ENCODE measurements at places on chromosomes 3 and 15.

- DNase-seq, result no peak
Observed at GRCh38 chr3:141426404-141427034, 58.2 kb downstream of the ZBTB38 start.

DNA sequence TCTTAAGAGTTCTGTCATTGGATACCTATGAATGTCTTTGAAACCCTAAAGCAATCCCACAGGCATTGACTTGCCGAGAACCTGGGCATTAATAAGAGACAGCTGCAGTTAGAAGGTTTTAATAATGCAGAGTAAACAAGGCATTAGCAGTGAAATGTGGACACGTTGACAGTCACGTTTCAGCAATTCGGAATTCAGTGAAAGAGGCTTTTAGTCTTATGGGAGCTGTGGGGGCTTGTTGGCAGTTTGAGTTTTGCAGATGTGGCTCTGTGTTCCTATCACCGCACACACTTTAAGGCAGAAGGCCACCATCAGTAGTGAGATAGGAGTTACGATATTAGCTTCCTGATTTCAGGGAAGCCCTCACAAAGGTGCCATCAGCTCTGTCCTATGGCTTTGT, 145.2 kb upstream of the NUDT16 start:
- peak; percentile 36 for DNase-seq

- no peak for DNase-seq
Observed at GRCh38 chr3:114666623-114667022, 372.8 kb downstream of the TIGIT start.

GRCh38 chr3:38966811-38967692, 84.7 kb downstream of the SCN11A start:
- no peak for DNase-seq

DNA sequence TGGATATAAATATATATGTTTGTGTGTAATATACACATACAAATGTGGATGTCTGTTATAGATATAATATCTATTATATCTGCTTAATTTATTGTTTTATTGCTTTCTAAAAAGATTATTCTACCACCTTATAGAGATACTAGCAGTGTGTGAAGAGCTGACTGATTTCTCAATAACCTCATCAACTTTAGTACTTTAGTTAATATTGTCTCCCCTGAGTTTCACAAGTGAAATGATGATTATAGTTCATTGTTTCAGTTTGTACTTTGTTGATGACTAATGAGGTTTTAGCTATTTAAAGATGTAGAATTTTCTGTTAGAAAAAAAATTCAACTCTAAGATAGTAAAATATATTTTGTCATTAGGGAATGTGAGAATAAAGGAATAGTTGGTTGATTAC, 11.4 kb downstream of the RSRC1 start:
- no peak for DNase-seq

GRCh38 chr3:145357453-145357852, 803.5 kb downstream of the PLOD2 start:
- DNase-seq, result no peak

- DNase-seq, result no peak
Observed at GRCh38 chr3:191428177-191428576, 32.8 kb upstream of the PYDC2 start.

DNA sequence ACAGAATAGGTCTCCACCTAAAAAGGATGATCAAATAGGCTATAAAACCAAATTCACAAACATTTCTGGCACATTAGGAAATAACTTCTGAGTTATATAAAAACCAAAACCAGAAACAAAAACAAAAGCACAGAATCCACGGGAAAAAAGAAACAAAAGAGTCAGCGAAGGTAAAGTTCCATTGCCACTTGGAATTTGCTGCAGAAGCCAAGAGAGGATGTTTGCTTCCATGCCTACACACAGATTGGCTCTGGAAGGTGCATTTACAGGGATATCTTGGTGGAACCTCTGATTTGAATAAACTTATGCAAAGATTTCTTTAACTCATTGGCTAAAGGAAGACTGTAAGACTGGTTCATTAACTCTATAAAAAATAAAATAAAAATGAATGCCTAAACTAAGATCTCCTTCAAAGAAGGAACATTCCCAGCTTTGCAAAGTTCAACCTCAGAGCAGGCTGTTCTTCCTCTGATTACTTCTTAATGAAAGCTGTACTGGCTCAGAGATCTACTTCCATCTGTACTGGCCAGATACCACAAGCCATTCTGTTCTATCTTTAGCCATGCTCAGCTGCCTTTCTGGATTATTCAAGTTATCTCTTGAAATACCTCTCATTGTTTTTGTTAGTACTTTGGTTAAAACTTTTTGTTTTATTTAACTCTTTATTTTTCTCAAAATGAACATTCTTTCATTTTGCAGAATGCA, 537.5 kb upstream of the CCDC54 start:
- no peak for DNase-seq

GRCh38 chr15:31222773-31223341, 103.8 kb upstream of the KLF13 start:
- peak; percentile 12 for DNase-seq

DNA sequence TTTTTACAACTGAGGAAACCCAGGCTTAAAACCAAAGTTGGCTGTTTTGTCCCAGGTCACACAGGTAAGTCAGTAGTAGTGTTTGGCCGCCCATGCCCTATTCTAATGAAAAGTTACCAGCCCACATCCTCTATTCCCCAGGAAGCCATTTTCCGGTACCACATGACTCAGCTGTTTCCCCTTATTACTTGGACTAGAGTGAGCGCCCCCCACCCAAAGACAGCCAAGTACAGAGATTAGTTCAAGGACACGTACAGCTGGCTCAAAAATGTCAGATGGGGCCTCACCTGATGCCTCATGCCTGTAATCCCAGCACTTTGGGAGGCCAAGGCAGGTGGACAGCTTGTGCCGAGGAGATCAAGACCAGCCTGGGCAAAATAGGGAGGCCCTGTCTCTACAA, 8.5 kb upstream of the KLHL6 start:
- DNase-seq, result no peak

DNA sequence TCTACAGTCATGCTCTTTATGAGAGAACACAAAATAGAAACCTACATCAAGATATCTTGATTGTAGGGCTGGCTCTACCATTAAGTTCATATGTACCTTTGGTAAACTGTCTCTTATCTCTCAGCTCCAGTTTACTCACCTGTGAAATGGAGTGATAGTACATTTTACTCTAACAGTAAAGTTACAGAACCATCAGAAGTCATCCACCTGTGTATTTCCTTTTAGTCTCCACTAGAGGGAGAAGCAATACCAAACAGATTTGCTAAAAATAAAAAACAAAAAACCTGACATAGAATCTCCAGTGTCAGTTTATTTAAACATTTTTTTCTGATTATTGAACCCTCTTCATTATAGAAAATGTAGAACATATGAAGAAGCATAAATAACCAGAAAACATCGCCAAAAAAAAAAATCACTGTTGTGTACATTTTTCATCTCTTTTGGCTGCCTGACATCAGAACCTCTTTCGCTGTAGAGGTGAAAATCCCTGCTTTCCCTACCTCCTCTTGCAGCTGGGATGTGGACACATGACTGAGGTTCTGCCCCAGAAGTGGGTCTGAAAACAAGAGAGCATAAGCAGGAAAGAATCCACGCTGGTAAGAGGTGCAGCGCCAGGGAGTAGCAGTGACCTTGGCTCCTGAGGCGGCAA, 48.7 kb upstream of the WDR72 start:
- DNase-seq, result peak; percentile 12

- no peak for DNase-seq
Observed at GRCh38 chr3:101262393-101263240, 57.8 kb downstream of the IMPG2 start.

- no peak for DNase-seq
Observed at GRCh38 chr3:37627951-37628620, 233.6 kb upstream of the CTDSPL start.

DNA sequence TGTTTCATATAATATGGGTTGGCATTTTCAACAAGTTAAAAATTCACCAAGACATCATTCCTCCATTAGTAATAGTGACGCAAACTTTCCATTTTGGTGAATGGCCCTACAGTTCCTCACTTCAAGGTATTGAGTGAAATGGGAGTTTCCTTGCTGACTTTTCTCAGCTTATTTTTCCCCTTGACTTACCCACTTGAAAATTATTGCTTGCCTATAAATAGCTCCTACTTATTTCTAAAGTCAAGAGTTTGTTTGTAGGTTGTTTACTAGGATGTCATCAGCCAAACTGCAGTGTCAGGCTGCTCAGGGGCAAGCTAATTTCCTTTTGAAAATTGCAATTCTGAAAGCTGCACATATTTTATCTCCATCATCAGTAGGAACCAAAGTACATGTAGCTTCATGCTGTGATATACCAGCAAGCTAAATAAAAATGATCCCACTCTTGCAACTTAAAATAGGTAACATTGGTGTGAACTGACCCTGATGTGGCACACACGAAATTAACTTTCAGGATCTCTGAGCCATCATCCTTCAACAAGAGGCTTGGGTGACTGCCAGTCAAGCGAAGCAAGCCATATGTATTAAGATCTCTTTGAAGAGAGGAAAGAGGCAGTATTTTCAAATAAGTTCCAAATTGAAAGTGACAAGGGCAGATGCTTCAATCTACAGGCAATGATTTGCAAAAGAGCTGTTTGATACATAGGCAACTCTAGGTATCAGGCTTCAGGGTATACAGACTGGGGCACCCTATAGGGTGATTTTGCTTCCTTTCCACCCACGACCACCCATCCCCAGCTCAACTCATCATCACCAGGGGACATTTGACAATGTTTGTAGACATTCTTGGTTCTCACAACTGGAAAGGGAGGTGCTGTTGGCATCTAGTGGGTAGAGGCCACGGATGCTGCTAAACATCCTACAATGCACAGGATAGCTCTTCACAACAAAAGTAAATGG, 66.8 kb upstream of the RASGRP1 start:
- DNase-seq, result no peak

DNA sequence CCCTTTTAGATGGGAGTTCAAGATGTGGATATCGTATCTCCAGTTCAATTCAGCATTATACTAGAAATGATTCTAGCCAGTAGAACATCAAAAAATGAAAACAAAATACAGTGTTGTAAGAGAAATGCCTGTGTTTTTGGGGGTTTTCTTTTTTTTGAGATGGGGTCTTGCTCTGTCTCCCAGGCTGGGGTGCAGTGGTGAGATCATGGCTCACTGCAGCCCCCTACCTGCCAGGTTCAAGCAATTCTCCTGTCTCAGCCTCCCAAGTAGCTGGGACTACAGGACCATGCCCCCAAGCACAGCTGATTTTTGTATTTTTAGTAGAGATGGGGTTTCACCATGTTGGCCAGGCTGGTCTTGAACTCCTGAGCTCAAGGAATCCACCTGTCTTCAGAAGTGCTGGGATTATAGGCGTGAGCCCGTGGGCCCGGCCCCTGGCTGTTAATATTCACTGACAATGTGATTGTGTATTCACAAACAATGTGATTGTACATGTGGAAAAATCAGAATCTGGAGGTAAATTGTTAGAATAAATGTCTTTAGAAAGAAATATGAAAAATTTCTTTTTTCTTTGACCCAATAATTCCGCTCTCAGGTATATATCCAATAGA, 59.0 kb downstream of the ARIH1 start:
- no peak for DNase-seq

DNA sequence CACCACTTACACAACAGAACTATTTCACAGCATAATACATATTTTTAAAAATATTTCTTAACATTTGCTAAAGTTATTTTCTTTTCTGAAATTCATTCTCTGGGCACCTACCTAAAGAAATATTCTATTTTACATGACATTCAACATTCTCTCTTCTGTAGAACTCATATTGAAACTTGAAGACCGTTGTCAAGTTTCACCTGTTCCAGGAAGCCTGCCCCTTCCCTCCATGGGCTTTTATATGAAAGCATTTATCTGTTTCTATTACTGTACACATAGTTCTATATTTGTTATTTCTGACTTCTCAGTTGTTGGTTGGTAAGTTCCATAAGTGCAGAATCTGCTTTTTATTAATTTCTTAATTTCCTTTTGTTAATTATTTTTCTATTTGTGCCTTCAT, 204.3 kb upstream of the ALCAM start:
- no peak for DNase-seq

GRCh38 chr3:107446706-107447105, 69.5 kb downstream of the CCDC54 start:
- DNase-seq, result no peak

DNA sequence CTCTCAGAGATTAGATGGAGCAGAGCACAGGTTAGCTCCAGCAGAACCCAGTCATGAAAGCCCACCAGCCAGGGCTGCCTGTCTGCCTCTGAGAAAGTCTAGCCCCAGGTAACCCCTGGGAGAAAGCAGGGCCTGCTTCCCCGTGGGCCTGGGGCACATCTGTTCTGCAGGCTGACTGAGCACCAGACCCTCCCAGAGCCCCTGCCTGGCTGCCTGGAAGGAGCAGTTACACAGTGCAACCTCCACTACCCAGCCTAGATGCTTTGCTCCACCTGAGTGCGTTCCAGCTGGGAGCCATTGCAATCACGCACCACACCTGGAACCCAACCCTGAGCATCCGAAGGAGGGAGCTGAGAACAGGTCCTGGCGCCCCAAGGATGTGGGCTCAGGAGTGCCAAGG, 24.7 kb upstream of the OR5K4 start:
- DNase-seq, result no peak

GRCh38 chr15:48475600-48476395, 144.6 kb downstream of the DUT start:
- DNase-seq, result no peak

GRCh38 chr3:8416965-8417364, 84.7 kb upstream of the LMCD1 start:
- DNase-seq, result no peak

DNA sequence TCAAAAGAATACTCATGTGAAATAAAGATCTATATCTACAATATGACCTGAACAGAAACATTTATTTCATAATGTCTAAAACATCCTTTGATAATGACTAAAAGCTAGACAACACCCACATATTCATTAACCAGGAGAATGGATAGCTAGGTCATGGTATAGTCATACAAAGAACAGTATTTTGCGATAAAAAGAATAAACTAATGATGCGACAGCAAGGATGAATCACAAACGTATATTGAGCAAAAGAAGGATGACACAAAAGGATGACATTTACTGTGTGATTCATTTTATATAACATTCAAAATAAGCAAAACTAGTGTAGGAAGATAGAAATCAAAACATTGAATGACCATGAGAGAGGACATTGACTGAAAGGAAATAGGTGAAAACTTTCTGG, 1233.1 kb downstream of the OTOL1 start:
- DNase-seq, result no peak

DNA sequence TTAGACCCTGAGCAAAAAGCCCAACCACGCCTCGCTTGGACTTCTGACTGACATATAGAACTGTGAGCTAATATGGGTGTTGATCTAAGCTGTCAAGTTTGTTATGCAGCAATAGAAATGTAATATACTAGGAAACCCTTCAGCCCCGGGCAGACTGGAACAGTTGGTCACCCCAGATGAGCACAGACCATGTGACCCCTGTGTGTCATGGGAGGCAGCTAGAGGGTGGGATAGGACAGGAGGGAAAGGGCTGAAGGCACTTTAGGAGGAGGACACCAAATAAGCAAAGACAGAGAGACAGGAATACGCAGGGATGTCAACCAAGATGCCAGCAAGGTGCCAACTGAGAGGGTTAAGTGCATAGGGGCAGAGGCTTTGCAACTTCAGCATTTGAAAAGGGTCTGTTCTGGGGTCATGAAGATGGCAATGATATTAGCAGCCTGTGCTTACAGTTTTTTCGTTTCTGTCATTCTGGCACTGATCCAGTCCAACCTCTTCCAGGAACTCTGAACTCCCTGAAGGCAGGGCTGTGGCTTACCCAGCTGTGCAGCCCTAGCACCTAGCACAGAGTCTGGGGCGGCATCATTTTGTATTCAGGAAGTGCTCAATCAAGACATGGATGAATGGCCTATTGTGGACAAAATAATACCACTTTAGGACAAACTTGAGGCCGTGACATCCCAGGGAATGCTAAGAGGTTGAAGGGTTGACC, 51.4 kb downstream of the HES1 start:
- no peak for DNase-seq
